ENCODE measurements at places on chromosomes 7 and 10.

GRCh38 chr7:36733411-36733810 lies 9.1 kb upstream of the AOAH start:
- DNase-seq, result no peak

- DNase-seq, result no peak
These were observed 31.5 kb downstream of the INSIG1 start for GRCh38 chr7:155329225-155329624.

DNA sequence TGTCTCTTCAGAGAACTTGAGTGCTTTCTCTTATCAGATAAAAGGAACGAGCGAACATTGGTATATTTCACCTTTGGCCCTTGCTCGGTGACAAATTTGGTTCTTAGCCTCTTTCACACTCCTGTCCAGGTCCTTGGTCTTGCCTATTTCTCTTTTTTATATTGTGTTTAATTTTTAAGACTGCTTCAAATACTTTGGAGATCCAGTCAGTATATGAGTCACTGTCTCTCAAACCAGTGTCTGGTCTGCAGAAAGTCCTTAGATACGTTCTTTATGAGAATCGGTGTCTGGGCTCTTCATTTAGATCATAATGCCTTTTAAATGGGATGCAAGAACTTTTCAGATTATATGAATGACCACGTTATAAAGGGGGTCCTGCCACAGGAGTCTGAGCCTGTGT lies 55.0 kb downstream of the PIK3AP1 start:
- DNase-seq, result no peak

GRCh38 chr7:116780521-116780920 lies 81.9 kb upstream of the CAPZA2 start:
- no peak for DNase-seq

DNA sequence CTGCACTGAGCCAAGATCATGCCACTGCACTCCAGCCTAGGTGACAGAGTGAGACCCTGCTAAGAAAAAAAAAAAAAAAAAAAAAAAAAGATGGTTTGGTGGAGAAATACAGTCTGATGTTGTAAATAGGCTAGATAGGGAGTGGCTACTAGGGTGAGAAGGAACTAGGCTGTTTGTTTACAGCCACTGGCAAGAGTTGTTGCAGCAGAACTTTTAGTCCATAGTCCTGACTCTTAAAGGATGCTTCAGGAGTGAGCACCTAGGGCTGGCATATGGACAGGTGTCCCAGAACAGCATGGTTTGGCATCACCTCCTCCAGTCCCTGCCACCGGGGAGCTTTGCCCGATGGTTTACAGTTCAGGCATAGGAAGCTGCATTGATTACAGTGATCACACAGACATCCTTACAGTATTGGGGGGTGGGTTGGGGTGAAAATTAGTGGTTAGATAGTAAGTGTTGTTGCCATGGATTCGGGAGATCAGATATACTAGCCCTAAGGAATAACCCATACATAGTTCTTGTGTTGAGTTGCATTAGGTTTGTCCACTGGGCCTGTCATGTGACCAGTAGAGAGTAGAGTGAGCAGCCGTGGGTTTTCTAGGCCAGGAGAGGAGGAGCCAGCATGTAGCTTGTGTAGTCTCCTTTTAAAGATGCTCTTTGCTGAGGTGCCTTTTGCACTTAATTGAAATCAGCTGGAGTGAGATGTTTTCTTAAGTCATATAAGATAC lies 35.9 kb downstream of the ZRANB1 start:
- no peak for DNase-seq

DNA sequence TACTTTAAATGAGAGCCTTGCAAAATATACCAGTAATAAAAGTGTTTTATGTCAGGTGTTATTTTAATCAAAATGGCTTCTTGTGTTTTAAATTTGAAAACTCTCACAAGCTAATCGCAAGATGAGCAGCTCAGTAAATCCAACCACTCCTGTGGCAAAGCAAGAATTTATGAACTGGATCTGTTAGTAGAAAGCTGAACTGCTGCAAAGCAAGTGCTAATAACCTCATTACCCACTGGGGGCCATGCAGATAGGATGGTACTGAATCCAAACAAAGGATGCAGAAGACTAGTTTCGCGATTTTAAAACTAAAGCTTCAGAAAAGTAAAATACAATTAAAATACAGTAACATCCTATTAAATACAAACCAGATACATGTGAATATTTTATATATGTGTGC lies 468.0 kb downstream of the PARD3 start:
- DNase-seq, result no peak

DNA sequence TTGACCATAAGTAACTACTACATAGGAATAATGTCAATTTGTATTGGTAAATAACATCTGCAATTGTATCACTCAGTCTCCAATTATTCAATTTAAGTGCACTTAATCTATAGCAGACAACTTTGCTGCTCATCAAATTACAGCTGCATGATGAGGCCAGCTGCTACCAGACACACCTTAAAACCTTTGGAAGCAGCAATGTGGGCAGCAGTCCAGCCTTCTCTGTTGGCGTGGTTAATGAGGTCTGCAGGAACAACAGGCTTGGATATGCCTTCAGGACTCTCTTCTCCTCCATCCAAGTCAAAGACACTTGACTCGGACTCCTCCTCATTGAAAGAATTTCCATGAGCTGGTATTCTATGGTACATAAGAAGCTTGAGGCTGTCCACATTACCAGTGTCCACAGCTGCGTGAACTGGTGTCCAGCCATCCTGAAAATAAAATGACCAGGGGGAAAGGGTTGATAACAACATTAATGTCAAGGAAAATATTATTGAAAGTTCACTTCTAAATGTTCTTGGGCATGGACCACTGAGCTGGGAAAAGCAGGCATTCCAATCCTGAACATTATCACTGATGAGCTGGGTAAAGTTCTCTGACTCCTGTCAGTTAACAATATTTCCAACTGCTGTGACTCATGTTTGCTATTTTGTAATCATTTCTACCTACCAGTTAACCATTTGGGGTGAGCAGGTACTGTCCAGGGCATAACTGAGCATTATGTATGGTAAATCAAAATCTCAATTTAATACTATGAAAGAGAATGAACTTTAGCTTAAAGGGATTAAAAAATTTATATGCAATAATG lies 95.7 kb downstream of the CTTNBP2 start:
- no peak for DNase-seq

DNA sequence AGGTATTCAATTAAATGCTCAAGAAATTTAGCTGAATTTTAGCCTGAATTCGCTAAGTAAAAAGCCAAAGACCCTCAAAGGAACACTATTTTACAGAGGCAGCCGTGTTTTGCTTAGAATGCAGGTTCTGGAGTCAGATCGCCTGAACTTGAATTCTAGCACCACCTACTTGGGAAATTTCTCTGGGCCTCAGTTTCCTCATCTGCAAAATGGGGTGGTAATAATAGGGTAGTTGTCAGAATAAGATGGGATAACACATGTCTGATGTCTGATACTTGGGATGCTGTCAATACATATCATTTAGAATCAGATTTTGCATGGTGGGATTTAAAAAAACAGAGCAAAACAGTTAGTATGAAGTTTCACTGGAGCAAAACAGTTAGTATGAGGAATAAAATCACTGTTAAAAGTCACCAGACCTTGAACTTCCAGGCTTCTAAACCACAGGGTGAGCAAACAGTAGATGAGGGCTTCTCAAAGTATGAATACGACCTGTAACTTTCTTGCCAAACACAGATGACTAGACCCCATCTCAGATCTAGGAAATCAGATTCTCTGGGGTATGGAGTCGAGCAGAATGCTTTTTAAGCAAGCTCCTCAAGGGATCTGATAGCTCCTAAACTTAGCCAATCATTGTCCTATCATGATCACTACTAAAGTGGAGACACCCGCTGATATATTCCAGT lies 75.4 kb downstream of the ATXN7L1 start:
- no peak for DNase-seq

- DNase-seq, result no peak
These were observed 24.6 kb downstream of the RAMP3 start for GRCh38 chr7:45181991-45182855.

- no peak for DNase-seq
These were observed 18.2 kb upstream of the ZNF862 start for GRCh38 chr7:149819961-149820340.

GRCh38 chr7:10707519-10707918 lies 266.2 kb upstream of the PHF14 start:
- no peak for DNase-seq
